ENCODE measurements at places on chromosomes 2 and 18.

DNA sequence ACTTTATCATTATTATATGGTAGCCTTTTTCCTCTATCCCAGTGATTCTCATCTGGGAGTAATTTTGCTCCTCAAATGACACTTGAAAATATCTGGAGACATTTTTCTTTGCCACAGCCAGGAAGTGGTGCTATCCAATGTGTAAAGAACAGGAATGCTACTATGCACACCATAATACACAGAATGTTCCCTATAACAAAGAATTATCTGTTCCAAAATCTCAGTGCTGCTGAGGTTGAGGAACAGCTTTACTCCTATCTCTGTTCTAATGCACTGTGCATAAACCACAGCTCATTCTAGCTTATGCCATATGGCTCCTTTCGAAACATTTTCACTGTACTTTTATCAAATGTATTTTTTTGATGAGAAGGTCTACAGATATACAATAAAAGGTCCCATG is 1231.2 kb upstream of the CELF4 start:
- no peak for DNase-seq

- no peak for DNase-seq
Measured at GRCh38 chr2:158828378-158829164, 33.5 kb downstream of the DAPL1 start.

- no peak for DNase-seq
Measured at GRCh38 chr2:83901317-83901716, 557.8 kb downstream of the SUCLG1 start.

DNA sequence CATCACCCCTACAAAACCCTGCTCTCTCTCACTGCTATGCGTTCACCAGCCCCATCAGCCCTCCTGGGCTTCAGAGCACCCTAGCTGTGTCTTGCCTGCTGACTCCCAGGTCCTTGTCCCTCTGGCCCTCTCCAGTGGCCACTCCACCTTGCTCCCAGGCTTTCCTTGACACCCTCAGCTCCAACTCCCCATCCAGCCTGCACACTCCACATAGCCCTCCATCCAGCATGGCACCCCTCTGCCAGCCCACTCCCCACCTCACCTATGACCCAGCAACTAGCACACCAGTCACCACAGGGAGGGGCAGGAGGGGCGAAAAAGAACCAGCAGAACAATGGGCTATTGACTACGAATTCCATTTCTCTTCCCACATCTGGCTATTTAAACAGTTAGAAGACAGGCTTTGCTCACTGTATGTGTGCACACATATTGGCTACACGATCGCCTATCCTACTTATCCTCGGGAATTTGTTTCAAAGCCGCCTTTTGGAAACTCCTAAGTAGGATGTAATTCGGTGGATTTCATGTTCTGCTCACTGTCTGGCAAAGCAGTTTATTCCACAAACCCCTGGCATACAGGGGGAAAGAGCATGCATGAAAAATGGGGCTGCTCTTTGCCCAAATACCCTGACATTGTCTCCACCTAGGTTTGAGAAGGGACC is 195.3 kb downstream of the SMAD2 start:
- no peak for DNase-seq

- DNase-seq = no peak
Measured at GRCh38 chr18:58515175-58515775, 113.6 kb downstream of the ALPK2 start.

DNA sequence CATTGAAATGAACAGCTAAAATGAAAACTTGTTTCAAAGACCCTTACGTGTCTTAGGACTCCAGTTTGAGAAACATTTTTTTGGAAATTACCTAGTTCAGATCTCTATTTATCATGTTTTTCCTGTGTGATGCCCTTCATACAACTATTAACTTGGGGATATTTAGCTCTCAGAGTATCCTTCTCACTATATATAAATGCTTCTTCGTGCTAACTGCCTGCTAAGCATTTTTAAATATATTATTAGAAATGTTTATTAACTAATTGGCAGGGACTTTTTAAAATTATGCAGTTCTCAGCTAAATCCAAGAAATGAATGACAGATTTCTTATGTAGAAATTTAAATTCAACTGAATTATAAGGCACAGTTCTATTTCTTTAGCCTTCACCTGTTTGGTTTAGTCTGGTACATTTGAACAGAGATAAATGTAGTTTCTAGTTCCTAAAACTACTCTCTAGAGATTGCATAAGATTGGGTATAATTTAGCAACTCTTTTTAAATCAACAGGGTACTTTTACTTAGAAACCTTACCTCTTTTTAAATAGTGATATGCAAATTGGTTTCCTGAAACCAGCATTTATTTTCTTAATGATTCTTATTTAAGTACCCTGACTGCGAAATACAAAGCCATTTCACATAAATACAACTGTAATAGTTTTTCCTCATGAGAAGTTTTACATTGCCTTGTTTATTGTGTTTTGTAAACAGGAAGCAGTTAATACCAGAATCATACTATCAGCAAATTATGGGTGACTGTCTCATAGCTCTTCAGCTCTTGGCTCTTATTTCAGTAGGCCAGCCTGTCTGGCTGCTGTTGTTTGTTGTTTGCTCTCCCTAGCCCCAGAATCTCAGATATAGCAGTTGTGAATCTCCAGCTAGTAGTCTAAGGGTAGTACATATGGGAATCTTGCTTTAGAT is 140.7 kb downstream of the PTRHD1 start:
- no peak for DNase-seq

DNA sequence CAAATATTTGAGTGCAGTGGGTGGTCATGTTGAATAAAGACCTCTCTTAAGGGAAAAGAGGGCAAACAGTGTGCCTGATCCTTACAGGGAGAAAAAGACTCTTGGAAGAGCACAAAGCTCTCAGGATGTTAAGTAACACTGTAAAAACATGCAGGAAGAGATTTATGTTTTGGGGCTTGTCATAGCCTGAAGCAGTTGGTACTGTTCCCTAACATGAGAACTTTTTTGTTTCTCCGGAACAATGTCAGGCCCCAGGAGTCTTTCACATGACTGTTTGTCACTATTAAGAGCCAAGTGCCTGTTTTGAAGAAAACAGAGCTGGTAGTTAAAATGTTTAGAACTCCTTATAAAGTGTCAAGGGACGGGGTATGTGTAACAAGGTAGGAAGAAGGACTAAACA is 83.7 kb upstream of the B3GNT2 start:
- no peak for DNase-seq

GRCh38 chr2:68411397-68412126 is 46.5 kb downstream of the PLEK start:
- no peak for DNase-seq

- no peak for DNase-seq
Measured at GRCh38 chr2:138042311-138042710, 78.0 kb downstream of the HNMT start.

DNA sequence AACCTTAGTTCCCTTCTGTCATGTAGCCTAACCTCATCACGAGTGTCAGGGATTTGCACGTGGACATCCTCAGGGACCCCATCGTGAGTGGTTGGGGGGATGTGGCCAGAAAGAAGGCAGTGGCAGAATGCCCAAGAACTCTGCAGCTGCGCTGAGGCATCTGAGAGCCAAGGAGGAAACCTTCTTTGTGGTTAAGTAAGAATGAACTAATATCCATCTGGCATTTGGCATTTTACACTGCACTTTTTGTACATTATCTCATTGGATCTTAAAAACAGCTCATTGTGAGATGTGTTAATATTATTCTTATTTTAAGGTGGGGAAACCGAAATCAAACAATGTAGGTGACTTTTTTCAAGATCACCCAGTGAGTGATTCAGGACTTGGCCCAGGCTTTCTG is 32.6 kb upstream of the APCDD1 start:
- DNase-seq = no peak

- DNase-seq = no peak
Measured at GRCh38 chr2:238023608-238024007, 37.2 kb upstream of the SCLY start.

- DNase-seq = no peak
Measured at GRCh38 chr2:197075281-197075680, 148.8 kb upstream of the PGAP1 start.

- no peak for DNase-seq
Measured at GRCh38 chr18:57802213-57803102, 657 bp downstream of the ATP8B1 start.

GRCh38 chr2:167592441-167592840 is 655.0 kb downstream of the STK39 start:
- no peak for DNase-seq

- no peak for DNase-seq
Measured at GRCh38 chr2:170047331-170048065, 130.4 kb upstream of the MYO3B start.

DNA sequence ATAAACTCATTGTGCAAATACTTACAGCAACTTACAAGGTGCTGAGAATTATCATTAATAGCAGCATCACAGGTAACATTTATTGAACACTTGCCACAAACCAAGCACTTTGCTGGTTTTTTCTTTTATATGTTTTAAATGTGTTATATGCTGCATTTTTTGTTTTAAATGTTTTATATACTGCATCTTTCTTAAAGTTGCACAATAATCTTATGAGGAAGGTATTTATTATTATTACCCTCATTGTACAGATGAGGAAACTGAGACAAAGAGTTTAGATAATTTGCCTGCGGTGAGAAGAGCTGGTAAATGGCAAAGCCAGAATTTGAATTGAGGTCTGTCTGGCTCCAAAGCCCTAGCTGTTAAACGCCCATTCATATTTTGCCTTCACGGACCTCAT is 52.2 kb upstream of the RIOK3 start:
- DNase-seq = no peak

DNA sequence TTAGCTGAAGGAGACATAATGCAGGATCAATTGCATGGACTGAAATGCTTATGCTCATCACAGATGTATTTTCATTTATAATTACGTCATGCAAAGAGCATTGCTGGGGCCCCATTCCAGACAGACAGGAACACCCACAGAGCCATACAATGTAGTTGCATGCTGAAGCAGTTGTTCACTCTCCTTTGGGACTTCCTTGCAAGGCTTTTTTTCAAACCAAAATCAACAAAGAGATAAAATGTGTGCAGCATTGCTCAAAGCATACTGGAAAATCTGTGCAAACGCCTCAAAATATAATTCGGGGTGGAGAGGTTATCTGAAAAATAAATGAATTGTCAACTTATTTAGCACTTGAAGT is 463.2 kb downstream of the CDH2 start:
- DNase-seq = no peak

GRCh38 chr18:49476664-49477411 is 10.2 kb downstream of the C18orf32 start:
- no peak for DNase-seq

DNA sequence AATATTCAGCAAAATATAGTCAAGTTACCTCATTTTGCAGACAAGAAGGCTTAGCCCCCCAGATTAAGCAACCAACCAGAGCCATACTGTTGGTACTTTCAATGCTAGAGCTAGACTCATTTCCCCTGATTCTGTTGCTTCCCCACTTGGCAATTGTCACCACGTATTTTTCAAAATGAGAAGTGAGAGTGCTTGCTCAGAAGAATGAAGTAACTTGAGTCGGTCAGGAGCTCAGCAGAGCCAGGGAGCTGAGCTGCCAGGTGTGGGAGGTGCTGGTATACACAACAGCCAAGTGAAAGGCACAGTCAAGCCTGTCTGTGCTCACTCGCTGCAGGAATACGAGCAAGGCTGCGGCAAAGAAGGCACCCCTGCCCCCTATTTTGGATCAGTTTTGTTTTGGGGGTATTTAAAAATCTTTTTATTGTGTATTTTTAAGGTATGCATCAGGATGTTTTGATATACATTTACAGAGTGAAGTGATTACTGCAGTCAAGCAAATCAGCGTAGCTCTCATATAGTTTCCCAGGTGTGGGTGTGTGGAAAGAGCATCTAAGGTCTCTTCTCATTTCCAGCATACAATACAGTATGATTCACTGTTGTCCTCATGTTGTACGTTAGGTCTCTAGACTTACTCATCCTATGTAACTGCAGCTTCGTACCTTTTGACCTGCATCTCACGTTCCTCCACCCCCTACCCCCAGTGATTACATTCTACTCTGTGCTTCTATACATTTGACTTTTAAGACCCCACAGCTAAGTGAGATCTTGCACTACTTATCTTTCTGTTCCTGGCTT is 62.4 kb downstream of the MRPS9 start:
- DNase-seq = no peak

DNA sequence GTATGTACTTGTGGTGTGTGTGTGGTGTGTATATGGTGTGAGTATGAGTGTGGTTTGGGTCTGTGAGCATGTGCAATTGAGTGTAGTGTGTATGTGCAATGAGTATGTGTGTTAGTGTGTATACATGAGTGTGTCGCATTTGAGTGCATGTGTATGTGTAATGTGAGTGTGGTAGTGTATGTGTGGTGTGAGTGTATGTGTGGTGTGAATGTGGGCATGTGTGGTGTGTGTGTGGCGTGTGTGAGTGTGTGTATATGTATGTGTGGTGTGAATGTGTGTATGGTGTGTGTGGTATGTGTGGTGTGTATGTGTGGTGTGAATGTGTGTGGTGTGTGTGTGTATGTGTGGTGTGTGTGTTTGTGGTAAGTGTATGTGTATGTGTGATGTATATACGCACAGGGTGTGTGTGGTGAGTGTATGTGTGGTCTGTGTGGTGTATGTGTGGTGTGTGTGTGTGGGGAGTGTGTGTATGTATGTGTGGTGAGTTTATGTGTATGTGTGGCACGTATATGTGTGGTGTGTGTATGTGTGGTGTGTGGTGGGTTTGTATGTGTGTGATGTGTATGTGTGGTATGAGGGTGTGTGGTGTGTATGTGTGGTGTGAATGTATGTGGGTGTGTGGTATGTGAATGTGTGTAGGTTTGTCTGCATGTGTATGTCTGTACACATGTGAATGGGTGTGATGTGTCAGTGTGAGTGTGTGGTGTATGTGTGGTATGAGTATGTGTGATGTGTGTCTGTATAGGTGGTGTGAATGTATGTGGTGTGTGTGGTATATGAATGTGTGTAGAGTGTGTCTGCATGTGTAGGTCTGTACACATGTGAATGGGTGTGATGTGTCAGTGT is 123.4 kb downstream of the DOCK10 start:
- DNase-seq = no peak

DNA sequence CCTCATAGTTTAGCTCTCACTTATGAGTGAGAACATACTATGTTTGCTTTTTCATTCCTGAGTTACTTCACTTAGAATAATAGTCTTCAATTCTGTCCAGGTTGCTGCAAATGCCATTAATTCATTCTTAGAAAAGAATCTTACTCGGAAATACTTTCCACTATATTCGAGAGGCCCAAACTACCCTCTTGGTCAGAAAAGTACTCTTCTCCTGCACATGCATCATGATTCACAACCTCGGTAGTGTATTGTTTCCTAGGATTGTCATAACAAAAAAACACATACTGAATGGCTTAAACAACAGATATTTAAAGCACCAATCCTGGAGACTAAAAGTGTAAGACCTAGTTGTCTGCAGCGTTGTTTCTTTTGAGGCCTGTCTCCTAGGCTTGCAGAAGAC is 364.0 kb upstream of the SLC14A2 start:
- DNase-seq = no peak

- DNase-seq = no peak
Measured at GRCh38 chr18:79056827-79057367, 12.3 kb upstream of the ATP9B start.

- DNase-seq = no peak
Measured at GRCh38 chr2:98910349-98911125, 25.5 kb downstream of the CRACDL start.

- DNase-seq = no peak
Measured at GRCh38 chr18:24072743-24073142, 58.2 kb downstream of the TTC39C start.

All from left colon (tissue), 2 donors.